ENCODE measurements at places on chromosomes 1 and 21. TPM values are rescaled to one million over a fixed set of nuclear protein-coding genes. Genes with fewer than 3 reads are reported as not detected.

DNA sequence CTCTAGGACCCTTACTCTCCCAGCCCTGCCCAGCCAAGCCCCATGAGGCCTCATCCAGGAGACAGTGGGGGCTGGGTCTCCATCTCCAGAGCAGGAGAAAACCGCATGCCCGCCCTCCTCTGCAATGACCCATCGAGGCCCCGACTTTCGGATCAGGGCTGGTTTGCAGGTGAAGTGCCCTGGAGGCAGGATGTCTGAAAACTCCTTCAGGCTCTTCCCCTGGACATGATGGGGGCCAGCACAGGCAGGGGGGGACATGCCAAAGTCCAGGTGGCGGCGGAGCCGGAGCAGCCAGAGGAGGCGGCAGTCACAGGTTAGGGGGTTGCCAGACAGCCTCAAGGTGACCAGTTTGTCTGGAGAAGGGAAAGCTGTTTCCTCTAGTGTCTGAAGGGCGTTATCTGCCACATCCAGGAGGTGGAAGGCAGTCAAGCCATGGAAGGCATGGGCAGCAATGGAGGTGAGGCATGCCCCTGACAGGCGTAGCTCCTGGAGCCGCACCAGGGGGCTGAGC is 3.9 kb downstream of the LINGO4 start:
- DNase-seq, result no peak

- no peak for DNase-seq
Measured at GRCh38 chr21:15775291-15775690, 45.5 kb downstream of the USP25 start.

DNA sequence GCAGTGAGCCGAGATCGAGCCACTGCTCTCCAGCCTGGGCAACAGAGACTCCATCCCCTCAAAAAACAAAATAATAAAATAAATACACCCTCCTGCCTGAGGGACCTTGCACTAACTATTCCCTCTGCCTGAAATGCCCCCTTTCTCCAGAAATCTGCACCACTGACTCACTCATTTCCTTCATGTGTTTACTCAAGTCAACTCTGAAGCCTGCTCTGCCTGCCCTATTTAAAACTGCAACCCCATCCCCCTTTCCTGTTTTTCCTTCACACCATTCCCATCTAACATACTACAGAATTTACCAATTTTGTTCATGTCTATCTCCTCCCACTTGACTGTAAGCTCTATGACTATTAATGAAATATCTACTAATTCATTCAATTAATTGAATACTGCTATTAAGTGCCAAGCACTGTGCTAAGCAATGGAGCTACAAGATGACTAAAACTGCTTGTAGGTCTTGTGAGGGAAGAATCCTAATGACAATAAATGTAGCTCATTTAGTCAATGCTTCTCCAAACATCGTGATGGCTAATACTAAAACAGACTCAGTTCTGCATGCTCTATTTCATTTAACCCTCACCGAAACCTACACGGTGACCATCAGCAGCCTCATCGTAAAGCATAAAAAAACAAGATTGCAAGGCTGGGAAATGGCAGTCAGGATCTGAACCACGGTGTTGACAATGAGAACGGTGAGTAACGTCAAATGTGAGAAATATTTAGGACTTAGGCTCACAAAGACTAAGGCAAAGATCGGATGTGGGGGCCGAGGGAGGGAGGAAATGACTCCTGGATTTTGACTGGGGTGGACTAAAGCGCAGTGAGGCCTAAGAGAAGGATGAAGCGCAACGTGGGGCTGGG is 749 bp upstream of the TMEM39B start:
- no peak for DNase-seq

- DNase-seq, result no peak
Measured at GRCh38 chr1:99737016-99737415, 29.4 kb downstream of the FRRS1 start.

DNA sequence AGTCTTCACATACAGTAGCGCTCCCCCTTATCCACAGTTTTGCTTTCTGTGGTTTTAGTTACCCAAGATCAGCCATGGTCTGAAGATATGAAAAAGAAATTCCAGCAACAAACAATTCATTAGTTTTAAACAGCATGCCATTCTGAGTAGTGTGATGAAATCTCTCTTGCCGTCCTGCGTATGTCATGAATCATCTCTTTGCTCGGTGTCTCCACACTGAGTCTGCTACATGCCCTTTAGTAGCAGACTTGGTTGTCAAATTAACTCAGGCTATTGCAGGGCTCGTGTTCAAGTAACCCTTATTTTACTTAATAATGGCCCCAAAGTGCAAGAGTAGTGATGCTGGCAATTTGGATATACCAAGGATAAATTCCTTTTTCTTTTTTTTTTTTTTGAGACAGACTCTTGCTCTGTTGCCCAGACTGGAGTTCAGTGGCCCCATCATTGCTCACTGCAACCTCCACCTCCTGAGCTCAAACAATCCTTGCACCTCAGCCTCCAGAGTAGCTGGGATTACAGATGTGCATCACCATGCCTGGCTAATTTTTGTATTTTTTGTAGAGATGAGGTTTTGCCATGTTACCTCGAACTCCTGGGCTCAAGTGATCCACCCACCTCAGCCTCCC is 22.6 kb downstream of the PHACTR4 start:
- DNase-seq, result no peak

DNA sequence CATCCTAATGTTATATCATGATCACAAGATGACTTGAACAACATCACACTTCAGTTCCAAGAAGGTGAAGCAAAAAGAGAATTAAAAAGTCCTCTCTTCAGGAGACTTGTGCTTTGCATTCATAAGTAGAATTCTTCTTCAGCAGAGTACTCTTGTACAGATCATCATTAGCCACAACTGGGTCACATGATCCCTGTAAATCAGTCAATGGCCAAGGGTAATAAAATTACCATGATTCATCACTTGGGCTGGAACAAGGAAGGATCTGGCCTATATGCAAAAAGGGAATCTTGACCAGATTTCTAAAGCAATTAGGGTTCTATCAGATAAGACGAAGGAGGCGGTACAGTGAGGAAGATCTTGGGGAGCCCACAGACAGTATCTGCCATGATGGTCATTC is 458.0 kb upstream of the DEPDC1 start:
- DNase-seq, result no peak

GRCh38 chr1:58003059-58003458 is 543.5 kb downstream of the OMA1 start:
- DNase-seq, result no peak

- no peak for DNase-seq
Measured at GRCh38 chr1:151143057-151143435, 3.4 kb downstream of the SEMA6C start.

The MYOG gene
- total RNA-seq, result not detected

- DNase-seq, result no peak
Measured at GRCh38 chr1:43936431-43937151, 3.0 kb downstream of the ARTN start.

GRCh38 chr1:147824001-147824400 is 63.6 kb upstream of the GJA5 start:
- no peak for DNase-seq

The EPHA2 gene
- total RNA-seq, result not detected

The RAP1GAP gene
- 0.20 TPM for total RNA-seq

The IQGAP3 gene
- total RNA-seq, result not detected

The RBM11 gene
- total RNA-seq, result 17.4 TPM

The ELAVL4 gene
- total RNA-seq, result not detected

- DNase-seq, result no peak
Measured at GRCh38 chr21:45551316-45551715, 9.1 kb upstream of the SLC19A1 start.

- DNase-seq, result no peak
Measured at GRCh38 chr1:161787355-161787754, 21.2 kb downstream of the ATF6 start.

DNA sequence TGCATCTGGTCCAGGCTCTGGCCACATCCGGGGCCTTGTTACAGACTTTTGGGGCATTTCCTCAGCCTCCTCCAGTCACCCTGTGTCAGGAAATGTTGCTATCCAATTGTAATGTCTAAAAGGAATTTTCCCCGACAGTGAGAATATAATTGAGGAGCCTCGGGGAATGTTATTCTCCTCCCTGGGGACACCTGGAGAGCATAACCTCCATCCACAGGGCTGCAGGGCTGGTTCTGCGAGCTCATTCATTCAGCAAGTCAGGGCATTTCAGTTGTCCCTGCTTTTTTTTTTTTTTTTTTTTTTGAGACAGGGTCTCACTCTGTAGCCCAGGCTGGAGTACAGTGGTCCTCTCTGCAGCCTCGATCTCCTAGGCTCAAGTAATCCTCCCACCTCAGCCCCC is 72.6 kb downstream of the MDM4 start:
- no peak for DNase-seq

GRCh38 chr1:231970684-231971083 is 344.1 kb downstream of the DISC1 start:
- DNase-seq, result no peak

DNA sequence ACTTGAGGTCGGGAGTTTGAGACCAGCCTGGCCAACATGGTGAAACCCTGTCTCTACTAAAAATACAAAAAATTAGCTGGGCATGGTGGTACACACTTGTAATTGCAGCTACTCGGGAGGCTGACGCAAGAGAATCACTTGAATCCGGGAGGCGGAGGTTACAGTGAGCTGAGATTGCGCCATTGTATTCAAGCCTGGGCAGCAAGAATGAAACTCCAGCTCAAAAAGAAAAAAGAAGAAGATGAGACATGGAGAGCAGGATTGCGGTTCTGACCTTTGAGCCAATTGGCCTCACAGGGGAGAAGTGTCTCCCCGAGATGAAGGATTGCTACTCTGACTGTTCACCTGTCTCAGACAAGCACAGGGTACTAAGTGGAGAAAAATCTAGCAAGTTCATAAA is 6.6 kb downstream of the SCCPDH start:
- DNase-seq, result no peak

DNA sequence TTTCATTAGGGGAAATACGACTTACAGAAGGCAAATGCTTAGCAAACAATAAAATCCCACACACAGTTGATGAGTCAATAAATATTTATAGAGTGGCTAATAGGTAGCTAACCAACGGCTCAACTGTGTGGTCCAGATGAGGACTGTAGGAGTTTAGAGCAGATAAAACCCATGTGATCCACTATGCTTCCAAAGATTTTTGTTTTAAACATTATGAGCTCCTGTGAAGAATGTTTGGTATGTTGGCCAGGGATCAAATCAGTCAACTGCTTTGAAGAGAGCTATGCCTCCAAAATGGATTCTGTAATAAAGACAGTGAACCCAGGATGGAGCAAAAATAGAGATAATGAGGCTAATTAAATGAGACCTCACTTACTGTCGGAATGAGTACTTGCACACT is 72.3 kb upstream of the COL11A1 start:
- DNase-seq, result no peak

GRCh38 chr21:19853061-19853460 is 1145.1 kb upstream of the NCAM2 start:
- no peak for DNase-seq

The EVA1B gene
- total RNA-seq, result 1.8 TPM

The CDC42 gene
- 375 TPM for total RNA-seq

The GNG4 gene
- total RNA-seq, result not detected

The DRAXIN gene
- 0.05 TPM for total RNA-seq

DNA sequence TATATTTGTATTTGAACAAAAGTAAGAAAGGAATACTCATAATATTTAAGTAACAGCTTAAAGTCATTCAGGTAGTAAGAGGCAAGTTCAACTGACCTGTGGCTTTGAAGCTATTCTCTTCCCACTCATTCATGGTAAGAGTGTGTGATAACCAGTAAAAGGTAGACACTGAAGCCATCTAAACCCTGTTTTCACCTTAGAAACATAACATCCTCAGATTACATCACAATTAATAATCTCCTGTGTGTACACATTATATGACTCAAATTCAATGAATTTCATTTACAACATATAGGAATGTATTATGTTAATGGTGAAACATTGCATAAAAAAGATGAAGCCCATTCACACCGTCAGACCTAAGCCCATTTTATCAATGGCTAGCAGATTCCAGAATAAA is 364.8 kb upstream of the SNX7 start:
- no peak for DNase-seq

GRCh38 chr1:215508311-215508710 is 58.8 kb upstream of the KCTD3 start:
- DNase-seq, result no peak

DNA sequence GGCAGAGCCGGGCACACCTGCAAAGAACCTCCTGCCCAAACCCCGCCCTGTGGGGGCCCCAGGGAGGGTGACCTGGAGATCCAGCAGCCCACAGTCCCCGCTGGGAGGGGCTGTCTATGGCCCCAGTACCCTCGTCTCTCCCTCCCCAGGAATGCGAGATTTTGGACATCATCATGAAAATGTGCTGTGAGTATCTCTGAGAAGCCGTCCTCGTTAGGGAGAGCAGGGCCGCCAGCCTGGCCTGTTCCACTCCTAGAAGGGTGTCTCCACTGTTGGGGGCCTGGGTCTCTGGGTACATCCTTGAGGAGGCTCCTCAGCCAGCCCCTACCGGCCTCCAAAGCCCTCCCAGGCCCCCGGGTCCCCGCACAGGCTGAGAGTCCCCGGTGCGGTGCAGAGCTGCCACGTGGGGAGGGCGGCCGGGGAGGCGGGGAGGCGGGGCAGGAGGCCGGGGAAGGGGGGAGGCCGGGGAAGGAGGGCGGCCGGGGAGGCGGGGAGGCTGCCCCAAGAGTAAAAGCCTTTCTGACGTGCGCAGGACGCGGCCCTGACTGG is 18.7 kb downstream of the COL6A1 start:
- no peak for DNase-seq

DNA sequence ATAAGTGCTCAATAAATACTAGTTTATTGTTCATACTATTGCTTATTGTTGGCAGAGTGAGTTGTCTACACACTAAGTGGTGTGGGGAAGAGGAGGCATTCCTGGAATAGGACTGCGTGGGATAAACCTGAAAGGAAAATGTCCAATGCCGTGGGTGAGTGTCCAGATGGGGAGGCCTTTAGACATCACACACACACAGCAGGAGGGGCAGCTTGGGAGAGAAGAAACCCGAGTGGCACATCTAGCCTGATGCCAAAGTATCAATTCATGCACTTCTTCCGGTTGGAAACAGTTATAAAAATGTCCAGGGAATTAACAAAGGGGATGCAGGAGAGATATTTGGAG is 27.3 kb downstream of the CCN1 start:
- DNase-seq, result no peak

DNA sequence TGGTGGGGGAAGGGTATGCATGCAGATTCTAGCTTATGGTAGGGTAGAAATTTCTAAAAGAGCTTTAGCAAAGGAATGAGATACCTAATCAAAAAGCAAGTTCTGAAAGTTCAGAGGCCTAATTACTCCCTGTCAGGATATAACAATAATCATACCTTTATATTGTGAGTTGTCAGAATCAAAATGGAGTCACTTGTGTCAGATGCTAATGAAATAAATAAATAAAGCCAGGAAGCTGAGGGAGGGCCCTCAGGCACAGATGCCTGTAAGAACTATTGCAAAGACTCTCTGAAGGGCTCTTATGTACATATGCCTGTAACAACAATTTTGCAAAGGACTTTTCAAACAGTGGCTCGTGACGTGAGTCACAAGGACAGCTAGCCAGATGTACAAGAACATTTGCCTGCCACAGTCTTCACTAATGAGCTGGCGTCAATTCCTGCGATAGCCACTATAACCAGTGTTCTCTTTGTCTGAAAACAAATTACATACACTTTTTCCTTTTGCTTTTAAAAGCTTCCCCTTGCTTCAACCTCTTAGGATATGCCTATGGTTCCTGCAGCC is 27.4 kb upstream of the DNASE2B start:
- no peak for DNase-seq
